ENCODE measurements at places on chromosomes 12 and 14. TPM values are rescaled to one million over a fixed set of nuclear protein-coding genes. Genes with fewer than 3 reads are reported as not detected.

Gene GALNT8
- total RNA-seq: 2.1 TPM

Gene TRIM9
- total RNA-seq: 1.1 TPM

Gene STXBP6
- 22.0 TPM for total RNA-seq

Gene XRCC3
- total RNA-seq: 10.5 TPM

Gene DEGS2
- 4.9 TPM for total RNA-seq

Gene GLT1D1
- 1.8 TPM for total RNA-seq

Gene LPAR5
- 2.6 TPM for total RNA-seq

Gene PTPRR
- 1.2 TPM for total RNA-seq

Gene CCDC38
- total RNA-seq: not detected

DNA sequence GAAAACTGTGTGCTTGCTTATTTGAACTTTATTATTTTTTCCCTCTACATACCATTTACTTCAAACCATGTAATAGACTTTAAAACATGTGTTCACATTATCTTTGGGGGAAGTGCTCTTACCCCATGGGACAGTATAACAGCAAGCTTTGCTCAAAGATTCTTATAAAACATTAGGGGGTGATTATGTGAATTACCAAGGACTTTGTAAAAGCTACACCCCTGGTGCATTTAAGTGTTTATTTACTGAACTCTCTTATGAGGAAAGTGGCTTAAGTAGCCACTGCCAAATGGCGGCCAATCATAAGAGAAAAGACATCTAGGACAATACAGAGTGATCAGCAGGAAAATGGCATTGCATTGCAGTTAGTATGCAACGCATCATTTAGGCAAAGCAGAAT, 70.3 kb downstream of the CAPZA3 start:
- no peak for DNase-seq

- no peak for DNase-seq
Measured at GRCh38 chr14:104230946-104231345, 92.6 kb downstream of the KIF26A start.

DNA sequence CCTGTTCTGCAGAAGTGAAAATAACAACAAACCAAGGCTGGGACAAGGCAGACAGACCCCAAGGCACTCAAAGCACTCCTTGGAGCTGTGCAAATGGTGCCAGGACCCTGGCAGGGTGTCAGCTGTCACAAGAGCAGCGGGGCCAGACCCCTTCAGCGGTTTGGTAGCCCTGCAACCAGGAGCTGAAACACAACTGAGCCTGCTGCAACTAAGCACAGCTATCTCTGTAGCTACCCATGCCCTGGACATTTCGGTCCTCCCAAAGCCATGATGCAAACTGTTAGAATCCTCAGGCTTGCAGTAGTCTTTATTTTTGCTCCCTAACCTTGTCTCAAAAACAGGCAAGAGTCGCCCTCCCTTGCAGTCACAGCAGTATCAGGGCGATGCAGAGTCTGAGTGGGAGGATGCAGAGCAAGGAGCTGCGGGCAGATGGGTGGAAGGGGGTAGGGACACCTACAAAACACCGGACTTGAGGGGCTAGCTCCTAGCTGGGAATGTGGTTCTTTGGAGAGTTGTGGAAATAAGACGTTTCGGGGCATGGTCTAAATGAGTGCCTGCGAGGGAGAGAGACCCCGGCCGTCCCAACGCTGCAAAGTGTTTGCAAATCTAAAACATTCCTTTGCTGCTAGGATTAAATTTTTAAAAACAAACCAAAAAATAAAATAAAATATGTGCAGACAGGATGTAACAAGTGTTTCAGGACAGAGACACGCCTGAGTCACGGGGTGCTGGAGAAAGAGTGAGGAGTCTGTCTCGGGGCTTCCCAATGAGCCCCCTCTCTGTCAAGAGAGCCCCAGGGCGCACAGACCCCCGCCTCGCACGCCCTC, 1.0 kb downstream of the NUAK1 start:
- DNase-seq: no peak

GRCh38 chr12:107761502-107761904, 566 bp upstream of the PRDM4 start:
- no peak for DNase-seq

GRCh38 chr12:132407451-132407961, 78.1 kb upstream of the GALNT9 start:
- DNase-seq: peak; percentile 24

DNA sequence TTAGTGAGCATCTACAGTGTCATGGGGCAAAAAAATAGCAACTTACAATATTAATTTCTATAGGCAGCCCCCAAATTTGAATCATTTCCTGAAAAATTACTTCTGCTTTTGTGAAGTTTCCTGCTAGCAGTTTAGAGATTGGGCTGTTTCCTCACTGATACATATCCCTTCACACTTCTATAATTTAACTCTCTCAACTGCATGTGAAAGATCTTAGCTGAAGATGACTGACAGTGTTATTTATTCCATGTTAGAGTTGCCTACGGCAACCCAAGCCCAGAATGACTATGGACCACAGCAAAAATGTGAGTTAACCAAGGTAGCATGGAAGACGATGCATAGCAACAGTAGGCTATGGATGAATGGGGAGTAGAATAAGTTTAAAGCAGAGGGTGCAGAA, at the start of gene KLRG1:
KLRG1 (plus strand) TSS at position 134 of the 400 bp plus-strand sequence; CDS start at position 224, 90 bp downstream.
- no peak for DNase-seq

DNA sequence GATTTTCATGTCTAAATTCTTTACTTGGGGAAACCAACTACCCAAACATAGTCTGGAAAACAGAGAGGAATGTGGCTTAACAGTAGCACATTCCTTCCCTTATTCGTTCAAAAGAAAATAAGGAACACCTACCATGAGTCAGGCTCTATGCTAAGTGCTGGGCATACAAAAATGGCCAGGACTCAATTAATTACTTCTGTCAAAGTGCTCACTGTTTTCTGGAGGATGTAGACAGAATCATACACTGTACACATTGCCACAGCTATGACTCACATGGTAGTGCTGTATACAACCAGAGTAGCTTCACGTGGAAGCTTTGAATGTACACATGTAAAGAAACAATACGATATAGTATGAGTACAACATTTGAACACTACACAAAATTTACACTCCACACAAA, 50.1 kb downstream of the SLC25A21 start:
- DNase-seq: no peak

GRCh38 chr14:99803803-99804202, 10.6 kb downstream of the EML1 start:
- DNase-seq: no peak

- no peak for DNase-seq
Measured at GRCh38 chr12:49552425-49552824, 13.6 kb downstream of the KCNH3 start.

DNA sequence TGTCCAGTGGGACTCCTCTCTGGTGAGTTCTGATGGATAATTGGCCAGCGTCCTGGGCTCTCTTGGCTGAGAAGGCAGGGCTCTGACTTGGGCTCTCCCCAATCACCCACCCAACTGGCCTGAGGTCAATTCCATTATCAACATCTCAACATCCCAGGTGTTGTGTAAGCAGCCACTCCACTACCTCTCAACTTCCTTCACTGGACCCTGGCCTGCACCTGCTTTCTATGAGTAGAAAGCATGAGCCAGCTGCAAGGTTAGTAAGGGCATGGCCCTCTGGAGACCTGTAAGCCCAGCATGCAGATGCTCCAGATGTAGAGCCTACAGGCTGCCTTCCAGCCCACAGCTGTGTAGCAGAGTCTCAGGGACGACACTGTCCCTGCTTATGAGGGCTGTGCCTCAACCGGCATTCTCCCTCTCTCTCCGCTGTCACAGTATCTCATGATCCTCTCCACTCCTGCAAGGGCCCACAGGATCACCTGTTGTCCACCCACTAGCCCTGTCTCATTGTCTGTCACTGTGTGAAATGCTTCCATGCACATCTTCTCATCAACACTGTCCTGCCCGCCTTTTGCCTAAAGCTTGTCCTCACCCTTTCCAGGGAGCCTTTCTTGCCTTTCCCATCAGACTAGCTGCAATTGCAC, 5.4 kb upstream of the KRT81 start:
- DNase-seq: no peak

DNA sequence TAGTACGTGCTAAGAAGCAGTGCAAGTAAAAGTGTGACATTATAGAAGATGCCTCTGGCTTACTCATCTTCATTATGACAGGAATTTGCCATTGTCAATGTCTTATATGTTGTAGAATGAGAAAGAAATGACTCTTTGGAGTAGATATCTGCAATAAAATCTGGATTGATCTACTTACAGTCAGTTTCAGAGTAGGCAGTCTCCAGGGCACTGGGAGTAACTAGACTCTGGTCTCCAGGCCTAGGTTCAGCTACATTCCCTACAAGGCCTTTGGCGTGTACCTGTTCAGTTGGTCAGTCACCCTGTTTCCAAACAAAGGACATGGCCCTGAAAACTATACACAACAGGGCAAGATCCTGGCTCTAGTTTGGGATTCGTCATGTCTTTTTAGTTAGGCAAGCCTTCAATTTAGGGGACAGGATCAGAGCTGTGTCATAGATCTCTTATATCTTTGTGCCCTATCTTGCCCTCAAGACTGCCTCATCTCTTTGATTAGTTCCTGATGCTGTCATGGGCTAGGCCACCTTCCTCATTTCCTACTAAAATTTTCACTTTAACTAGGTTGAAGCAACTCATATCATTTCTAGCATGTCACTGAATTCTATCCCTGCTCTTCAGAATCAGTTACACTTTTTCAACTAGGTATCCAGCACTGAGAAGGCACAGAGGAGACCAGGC, 410.0 kb downstream of the RAD51B start:
- DNase-seq: no peak

DNA sequence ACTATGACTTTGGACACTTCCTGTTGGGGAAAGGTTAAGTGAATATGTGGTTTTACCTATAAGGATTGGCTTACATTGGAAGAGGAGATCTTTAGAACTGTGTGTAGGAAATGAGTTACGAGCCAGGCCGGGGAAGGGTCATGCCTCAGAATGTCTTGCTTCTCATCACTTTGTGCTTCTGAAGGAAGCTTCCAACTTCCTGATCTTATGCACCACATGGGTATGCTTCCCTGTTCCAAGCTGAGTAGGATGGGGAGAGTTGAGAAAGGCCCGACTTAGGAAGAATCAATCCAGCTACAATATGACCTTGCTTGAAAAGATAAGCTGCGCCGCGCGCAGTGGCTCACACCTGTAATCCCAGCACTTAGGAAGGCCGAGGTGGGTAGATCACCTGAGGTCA, 59.9 kb downstream of the STXBP6 start:
- no peak for DNase-seq

- DNase-seq: no peak
Measured at GRCh38 chr14:32800320-32800719, 138.4 kb upstream of the NPAS3 start.

GRCh38 chr14:33460164-33460563, 490.7 kb downstream of the EGLN3 start:
- DNase-seq: peak; percentile 70

GRCh38 chr12:55983232-55983842, 9.5 kb downstream of the RAB5B start:
- DNase-seq: no peak

DNA sequence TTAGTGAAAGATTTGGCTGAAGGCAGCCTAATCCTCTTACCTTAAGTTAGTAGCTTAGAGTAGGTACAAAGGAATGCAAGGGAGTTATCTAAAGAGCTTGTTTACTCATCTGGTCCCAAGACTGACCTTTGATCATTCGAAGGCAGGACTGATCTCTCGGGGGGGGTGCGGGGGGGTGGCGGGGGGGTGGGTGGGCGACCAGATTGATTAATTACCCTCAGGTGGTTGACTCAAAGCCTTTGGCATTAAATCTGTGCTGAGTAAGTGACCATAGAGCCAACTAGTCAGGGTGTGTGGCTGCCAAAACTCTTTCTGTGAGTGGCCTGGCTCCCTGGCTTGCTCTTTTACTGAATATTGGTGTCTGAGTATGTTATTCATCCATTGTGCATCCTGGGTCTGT, 731.9 kb upstream of the FBXO33 start:
- no peak for DNase-seq

- peak; percentile 56 for DNase-seq
Measured at GRCh38 chr12:104137001-104137901, 759 bp downstream of the NFYB start.

- DNase-seq: no peak
Measured at GRCh38 chr14:101888182-101888581, 76.2 kb upstream of the DYNC1H1 start.

DNA sequence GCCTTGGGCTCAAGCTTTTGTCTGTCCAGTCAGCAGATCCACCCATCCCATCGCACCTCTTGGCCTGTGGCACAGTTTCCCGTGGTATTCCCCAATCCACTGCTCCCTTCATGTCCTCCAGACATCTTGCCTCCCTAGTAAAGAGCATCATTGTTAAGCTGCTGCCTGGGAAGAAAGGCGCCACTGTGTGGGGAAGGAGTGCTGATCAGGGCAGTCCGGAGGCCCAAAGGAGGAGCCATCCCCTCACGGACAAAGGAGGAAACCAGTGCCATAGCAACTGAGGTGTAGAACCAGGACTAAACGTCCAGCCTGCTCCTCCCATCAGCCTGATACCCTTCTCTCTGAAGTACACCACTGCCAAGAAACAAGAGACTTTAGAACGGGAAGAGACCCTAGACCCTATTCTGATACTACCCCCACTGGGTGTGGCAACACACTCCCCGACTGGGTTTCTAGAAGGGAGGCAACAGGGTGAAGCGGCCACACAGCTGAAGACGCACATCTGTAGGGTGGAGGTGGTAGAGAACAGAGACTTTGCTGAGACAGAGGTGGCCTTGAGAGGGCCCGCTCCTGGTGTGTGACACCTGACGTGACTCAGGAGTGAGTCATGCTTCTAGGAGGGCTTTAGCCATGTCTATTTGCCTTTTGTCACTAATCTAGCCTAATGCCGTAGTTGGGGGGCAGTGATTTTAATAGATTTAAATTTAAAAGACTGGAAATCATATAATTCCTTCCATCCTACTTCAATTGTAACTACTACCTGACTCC, 185.0 kb downstream of the DPF3 start:
- no peak for DNase-seq

- DNase-seq: peak; percentile 71
Measured at GRCh38 chr14:99518441-99519346, 37.5 kb downstream of the CCNK start.

GRCh38 chr12:15336768-15337553, 14.7 kb downstream of the PTPRO start:
- no peak for DNase-seq

DNA sequence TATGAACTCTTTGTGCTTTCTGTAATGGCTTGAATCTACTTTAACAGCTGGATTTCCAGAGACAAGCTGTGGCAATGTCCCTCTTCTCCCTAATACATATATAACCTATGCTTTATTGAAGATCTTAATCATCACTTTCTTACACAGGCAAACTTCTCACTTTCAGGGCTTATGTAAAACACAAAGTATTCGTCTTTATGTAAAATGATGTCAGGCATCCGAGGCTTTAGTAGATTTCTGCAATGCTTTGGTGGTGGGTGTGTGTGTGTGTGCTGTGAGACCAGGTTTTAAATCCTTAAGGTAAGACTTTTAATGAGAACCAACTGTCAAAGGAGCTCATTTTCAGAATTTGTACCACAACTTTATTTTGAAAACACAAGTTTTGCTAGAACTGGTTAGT, 70.0 kb upstream of the HMGA2 start:
- no peak for DNase-seq

GRCh38 chr12:73625226-73625625, 912.4 kb upstream of the ATXN7L3B start:
- DNase-seq: no peak

DNA sequence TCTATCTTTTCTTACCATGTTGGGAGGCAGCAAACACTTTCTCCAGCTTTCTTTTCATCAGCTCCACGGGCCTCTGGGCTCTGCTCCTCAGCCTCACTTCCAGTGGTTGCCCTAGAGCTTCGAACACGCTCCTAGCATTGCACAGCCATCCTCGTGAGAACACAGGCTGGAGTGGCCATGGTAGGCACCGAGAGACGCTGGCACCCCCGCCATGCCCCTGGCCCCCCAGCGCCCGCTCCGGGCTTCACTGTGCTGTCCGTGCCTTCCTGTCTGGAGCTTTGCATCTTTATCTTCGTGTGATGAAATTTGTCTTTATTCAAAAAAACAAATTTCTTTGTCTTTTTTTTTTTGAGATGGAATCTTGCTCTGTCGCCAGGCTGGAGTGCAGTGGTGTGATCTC, 352.2 kb downstream of the TMEM121 start:
- DNase-seq: no peak
